ENCODE measurements at places on chromosomes 1 and 21. TPM values are rescaled to one million over a fixed set of nuclear protein-coding genes. Genes with fewer than 3 reads are reported as not detected.

The TMEM61 gene
- total RNA-seq: not detected

The DYNLT4 gene
- not detected for total RNA-seq

The KLHDC8A gene
- total RNA-seq: 16.7 TPM

The TMEM81 gene
- 3.3 TPM for total RNA-seq

The MYCL gene
- 9.4 TPM for total RNA-seq

The CLEC20A gene
- not detected for total RNA-seq

The ALDH9A1 gene
- 63.6 TPM for total RNA-seq

The CD5L gene
- total RNA-seq: under 0.01 TPM

The RBM15 gene
- total RNA-seq: 34.2 TPM

The GJA9 gene
- total RNA-seq: not detected

The FCRL1 gene
- total RNA-seq: not detected

The NRAS gene
- total RNA-seq: 84.0 TPM

The TMEM52 gene
- total RNA-seq: 1.6 TPM

The LENEP gene
- 1.2 TPM for total RNA-seq

The SPATA17 gene
- total RNA-seq: 5.3 TPM

The MAN1C1 gene
- 5.3 TPM for total RNA-seq

The ESPN gene
- total RNA-seq: not detected

The NHLH1 gene
- 0.41 TPM for total RNA-seq

The GON4L gene
- 42.8 TPM for total RNA-seq

The TIE1 gene
- 6.9 TPM for total RNA-seq

The AMY1B gene
- total RNA-seq: not detected

The ADORA3 gene
- total RNA-seq: 1.6 TPM

The AKR7A2 gene
- 21.6 TPM for total RNA-seq

The KCNJ9 gene
- 11.4 TPM for total RNA-seq

The TMIGD3 gene
- 1.2 TPM for total RNA-seq

The MAP10 gene
- 9.8 TPM for total RNA-seq

The CACNA1S gene
- total RNA-seq: under 0.01 TPM

The IL24 gene
- total RNA-seq: under 0.01 TPM

The DMBX1 gene
- not detected for total RNA-seq

The KRTAP19-3 gene
- total RNA-seq: not detected

The ACOT11 gene
- 1.2 TPM for total RNA-seq

The PKP1 gene
- total RNA-seq: under 0.01 TPM

The GJA8 gene
- not detected for total RNA-seq

The ETV3L gene
- total RNA-seq: under 0.01 TPM

The CD1B gene
- total RNA-seq: not detected

The FCER1G gene
- 2.0 TPM for total RNA-seq

The HFM1 gene
- total RNA-seq: 69.3 TPM

The CNR2 gene
- not detected for total RNA-seq

The RIPK4 gene
- total RNA-seq: not detected

The FMO4 gene
- total RNA-seq: 0.82 TPM

The NMNAT2 gene
- total RNA-seq: 34.2 TPM

The TNFRSF1B gene
- 2.0 TPM for total RNA-seq

The PPT1 gene
- total RNA-seq: 44.8 TPM

The KRTAP13-2 gene
- total RNA-seq: not detected

The CENPS gene
- 11.0 TPM for total RNA-seq

The DYNLT5 gene
- 1.2 TPM for total RNA-seq

The SPSB1 gene
- 2.9 TPM for total RNA-seq

The PRKAA2 gene
- total RNA-seq: 44.4 TPM

The GGPS1 gene
- total RNA-seq: 30.6 TPM

The FOXD3 gene
- not detected for total RNA-seq

The MSH4 gene
- total RNA-seq: 1.6 TPM

Data from frontal cortex (tissue), 4 donors.